ENCODE measurements at places on chromosomes 5 and 9. TPM values are rescaled to one million over a fixed set of nuclear protein-coding genes. Genes with fewer than 3 reads are reported as not detected.

GRCh38 chr5:137040641-137041340, 458.3 kb downstream of the SPOCK1 start:
- DNase-seq = no peak

- DNase-seq = no peak
These were observed 7.6 kb downstream of the CD180 start for GRCh38 chr5:67189079-67189354.

GRCh38 chr9:35891646-35892045, 14.4 kb upstream of the HRCT1 start:
- DNase-seq = no peak

- no peak for DNase-seq
These were observed 121.4 kb downstream of the NFIB start for GRCh38 chr9:14192556-14192955.

DNA sequence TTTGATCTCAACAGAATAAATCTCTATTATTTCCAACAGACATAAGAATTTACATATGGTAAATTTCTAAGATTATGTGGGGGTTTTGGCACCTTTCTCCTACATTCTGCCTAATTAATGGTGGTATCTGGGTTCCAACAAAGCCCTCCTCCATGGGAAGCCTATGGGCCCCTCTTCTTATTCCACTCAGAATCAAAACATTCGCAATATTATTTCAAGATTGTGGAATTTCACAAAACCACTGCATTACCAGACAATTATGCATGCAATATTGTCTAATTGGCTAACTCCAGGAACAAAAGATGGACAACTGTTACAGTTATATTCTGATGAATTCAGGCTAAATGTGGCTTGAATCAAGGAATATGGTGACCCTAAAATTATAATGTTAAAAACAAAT, 434.0 kb downstream of the NFIB start:
- DNase-seq = no peak

- DNase-seq = peak; percentile 88
These were observed 1.4 kb upstream of the ATOSB start for GRCh38 chr9:35116898-35117551.

DNA sequence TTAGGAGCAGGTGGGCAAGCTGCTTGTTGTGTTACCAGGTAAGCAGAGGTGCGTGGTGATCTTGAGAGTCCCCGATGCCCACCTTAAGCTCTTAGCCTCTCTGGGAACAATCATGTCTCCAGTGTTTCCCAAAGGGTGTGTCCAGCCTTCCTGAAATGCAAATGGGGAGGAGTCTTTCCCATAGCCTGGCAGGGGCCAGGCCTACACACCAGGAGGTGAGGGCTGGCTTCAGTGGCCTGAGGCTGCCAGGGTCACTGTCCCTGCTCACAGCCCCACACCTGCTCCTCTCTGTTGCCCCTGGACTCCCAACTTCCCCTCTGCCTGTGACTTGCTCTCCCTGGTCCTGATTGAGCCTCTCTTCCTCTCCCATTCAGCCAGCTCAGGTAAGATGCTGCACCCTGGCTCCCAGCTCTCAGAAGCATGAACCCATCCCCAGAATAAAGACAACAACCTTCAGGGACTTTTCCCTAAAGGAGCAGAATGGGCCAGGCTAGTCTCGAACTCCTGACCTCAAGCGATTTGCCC, 65.7 kb upstream of the PHYKPL start:
- no peak for DNase-seq

- DNase-seq = no peak
These were observed 25.4 kb upstream of the MYOT start for GRCh38 chr5:137842296-137842695.

DNA sequence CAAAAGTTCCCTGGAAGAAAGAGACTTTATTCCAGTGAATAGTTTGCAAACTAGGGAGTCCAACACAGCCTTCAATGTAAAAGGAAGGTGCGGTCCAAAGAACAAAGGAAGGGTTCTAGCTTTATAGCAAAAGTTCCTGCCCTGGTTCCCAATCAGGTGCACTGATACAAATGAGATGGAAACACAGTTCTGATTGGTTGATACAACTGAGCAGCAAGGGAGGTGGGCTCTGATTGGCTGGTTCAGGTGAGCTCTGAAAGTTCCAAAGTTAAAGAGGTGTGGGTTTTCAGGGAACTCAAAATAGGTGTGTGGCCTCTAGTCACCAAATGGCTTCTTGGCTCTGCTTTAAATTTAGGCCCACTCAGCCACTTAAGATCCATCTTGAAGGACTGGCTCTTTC, 43.1 kb downstream of the P4HA2 start:
- no peak for DNase-seq

- no peak for DNase-seq
These were observed 34.4 kb downstream of the CFAP90 start for GRCh38 chr5:7816535-7816901.

GRCh38 chr5:60677850-60678664, 21.9 kb downstream of the DEPDC1B start:
- DNase-seq = no peak

GRCh38 chr5:123269851-123270250, 153.4 kb downstream of the CEP120 start:
- no peak for DNase-seq

GRCh38 chr5:160537940-160538339, 116.3 kb downstream of the PTTG1 start:
- DNase-seq = no peak

DNA sequence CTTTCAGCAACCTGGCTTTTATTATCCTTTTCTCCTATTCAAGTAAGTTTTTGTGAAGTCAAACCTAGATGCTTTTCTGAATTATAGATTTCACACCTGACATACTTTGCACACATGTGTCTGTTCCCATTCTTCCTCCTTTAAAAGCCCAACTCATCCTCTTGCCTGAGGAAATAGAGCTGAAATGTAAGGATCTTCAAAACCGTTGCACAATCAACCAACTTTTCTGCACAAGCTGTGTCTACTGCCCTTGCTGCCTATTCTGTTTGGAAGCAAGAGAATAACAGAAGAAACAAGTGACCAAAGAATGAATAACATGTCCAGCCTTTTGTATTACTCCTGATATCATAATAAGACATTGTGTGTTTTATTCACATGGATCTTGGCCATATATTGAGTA, 95.1 kb upstream of the ITGA1 start:
- DNase-seq = no peak

DNA sequence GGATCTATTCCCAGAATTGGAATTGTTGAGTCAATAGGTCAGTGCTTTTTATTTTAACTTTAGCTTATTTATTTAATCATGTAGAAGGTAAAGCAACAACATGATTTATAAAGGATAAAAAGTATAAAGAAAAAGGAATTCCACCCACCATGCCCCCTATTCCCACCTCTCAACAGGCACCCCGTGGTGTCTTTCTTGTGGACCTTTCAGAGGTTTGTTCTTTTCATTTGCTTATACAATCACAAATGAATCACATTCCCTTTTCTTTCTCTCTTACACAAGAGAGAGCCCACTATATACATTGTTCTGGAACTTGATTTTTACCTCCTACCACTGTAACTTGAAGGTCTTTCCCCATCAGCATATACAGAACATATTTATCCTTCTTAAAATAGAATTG, 37.2 kb upstream of the SMIM32 start:
- DNase-seq = no peak

- peak; percentile 64 for DNase-seq
These were observed 1.3 kb upstream of the PHPT1 start for GRCh38 chr9:136847826-136848392.

FCHO2 gene
- total RNA-seq = 26.8 TPM

LCN1 gene
- not detected for total RNA-seq

PFN3 gene
- total RNA-seq = not detected

SNCAIP gene
- 26.0 TPM for total RNA-seq

FOCAD gene
- total RNA-seq = 86.5 TPM

CER1 gene
- not detected for total RNA-seq

DMRT3 gene
- 0.18 TPM for total RNA-seq

PLCXD3 gene
- total RNA-seq = 0.55 TPM

ECM2 gene
- 23.5 TPM for total RNA-seq

ADGRD2 gene
- 0.76 TPM for total RNA-seq

Data from uterus (tissue), 4 donors.